GM03348 (cell line): ENCODE measurements at places on chromosomes 11 and 22.
A peak's percentile ranks its signal among the peaks of the same experiment; 100 is the strongest.

DNA sequence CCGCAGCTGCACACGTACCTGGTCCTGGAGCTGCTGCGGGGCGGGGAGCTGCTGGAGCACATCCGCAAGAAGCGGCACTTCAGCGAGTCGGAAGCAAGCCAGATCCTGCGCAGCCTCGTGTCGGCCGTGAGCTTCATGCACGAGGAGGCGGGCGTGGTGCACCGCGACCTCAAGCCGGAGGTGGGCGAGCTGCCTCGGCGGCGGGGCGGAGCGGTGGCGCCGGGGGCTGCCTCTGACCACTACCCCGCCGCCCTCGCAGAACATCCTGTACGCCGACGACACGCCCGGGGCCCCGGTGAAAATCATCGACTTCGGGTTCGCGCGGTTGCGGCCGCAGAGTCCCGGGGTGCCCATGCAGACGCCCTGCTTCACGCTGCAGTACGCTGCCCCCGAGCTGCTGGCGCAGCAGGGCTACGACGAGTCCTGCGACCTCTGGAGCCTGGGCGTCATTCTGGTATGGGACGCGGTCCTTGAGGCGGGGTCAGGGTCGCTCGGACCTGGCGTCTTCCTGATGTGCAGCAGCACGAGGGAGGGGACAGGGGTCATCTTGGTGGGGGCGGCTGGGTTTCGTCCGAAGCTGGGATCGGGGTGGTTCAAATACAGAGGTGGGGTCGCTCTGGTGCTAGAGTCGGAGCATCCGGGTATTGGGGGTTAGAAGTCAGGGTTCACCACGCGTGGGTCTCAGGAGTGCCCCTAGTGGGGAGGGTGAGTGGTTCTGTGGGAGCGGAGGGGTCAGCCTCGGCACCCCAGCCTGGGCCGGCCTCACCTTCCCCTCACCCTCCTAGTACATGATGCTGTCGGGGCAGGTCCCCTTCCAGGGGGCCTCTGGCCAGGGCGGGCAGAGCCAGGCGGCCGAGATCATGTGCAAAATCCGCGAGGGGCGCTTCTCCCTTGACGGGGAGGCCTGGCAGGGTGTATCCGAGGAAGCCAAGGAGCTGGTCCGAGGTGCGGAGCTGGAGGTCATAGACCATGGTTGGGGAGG lies 10.8 kb downstream of the RPS6KA4 start:
- DNase-seq, result no peak

DNA sequence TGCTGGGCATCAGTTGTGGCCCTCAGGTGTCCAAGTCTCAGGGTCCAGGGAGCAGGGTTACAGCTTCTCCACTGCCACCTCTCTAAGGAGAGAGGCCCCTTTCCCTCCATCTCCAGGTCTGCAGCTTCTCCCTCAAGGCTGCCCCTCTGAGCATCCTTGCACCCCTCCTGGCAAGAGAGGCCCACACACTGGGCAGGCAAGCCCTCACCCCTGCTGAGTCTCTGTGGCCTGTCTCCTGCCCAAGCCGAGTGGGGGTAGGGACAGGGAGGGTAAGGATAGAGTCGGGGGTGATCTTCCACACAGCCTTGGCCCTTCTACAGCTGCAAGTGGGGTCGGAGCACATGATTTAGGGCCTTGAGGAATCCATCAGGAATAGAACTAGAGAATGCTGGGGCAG lies 76.6 kb downstream of the ST3GAL4 start:
- peak; percentile 32 for DNase-seq

- peak; percentile 20 for DNase-seq
These were observed 30.5 kb upstream of the PPP2R1B start for GRCh38 chr11:111796696-111797095.

- DNase-seq, result no peak
These were observed 33.4 kb downstream of the GRAMD4 start for GRCh38 chr22:46653596-46653995.

GRCh38 chr11:65090628-65091027 lies 5.4 kb upstream of the VPS51 start:
- no peak for DNase-seq

GRCh38 chr11:91312541-91312940 lies 912.1 kb upstream of the FAT3 start:
- DNase-seq, result no peak

DNA sequence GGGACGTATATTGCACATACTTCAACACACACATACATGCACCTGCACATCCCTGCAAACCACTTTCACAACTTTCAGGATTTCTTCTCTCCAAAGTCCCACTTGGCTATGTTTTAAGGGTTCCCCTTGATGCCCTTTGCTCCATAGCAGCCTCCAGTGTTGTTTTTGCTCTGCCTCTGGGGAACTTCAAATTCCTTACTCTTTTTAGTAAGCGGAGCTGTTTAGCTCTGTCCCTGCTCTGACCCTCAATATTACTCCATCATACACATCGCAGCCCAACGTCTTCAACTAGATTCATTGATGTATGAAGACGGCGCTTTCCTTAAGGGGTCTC lies 18.3 kb downstream of the PRR5L start:
- DNase-seq, result no peak
